IMR-90 (cell line): ENCODE measurements at places on chromosomes 13 and 19. TPM values are rescaled to one million over a fixed set of nuclear protein-coding genes. Genes with fewer than 3 reads are reported as not detected.
A peak's percentile ranks its signal among the peaks of the same experiment; 100 is the strongest.

Gene NAPSA
- total RNA-seq = not detected in 2 replicates

GRCh38 chr13:77893066-77893465, 25.6 kb downstream of the EDNRB start:
- no peak for DNase-seq
- H3K4me3 ChIP-seq = no peak overlapping the region
- no peaks in the 10 kb centered on the region for H3K27me3 ChIP-seq
- no peaks in the 10 kb centered on the region for H3K36me3 ChIP-seq

DNA sequence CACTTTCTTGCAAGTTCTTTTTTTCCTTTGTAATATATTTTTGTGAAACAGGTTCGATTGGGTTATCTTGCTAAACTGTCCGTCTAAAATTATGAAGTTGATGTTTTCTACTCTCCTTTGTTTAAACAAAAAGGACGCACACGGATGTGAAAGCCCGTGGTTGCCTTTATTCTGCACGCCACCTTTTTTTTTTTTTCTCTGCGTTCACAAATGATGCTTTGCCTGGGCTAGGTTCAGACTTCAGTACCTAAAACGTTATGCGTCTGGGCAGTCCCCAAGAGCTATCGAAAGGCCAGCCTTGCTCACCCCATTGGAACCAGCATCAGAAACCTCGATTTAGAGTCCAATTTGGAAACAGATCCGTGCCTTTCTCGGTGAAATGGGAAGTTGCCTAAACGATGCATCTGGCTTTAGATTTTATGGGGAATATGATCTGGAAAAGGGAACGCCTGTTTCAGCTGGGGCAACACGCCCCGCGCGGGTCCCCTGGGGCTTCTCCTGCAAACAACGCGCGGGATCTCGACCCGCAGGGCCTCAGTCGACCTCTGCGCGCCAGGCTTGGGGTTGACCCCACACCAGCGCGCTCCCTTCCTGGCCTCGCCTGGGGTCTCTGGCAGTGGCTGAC, 113.9 kb downstream of the KCNRG start:
- H3K27ac ChIP-seq = no peak overlapping the region
- no peak overlapping the region for H3K4me3 ChIP-seq
- no peak for DNase-seq
- H3K36me3 ChIP-seq = no peaks in the 10 kb centered on the region
- H3K4me1 ChIP-seq = peaks cover 6% of the 10 kb centered on the region
- peaks cover 19% of the 10 kb centered on the region for H3K27me3 ChIP-seq

- peak overlapping the region; percentile 68 for H3K27ac ChIP-seq
- H3K4me1 ChIP-seq = peaks cover 2% of the 10 kb centered on the region
- DNase-seq = no peak
- H3K27me3 ChIP-seq = no peaks in the 10 kb centered on the region
Observed at GRCh38 chr19:38386971-38387549, 774 bp downstream of the GGN start.

- H3K27me3 ChIP-seq = no peaks in the 10 kb centered on the region
- peaks cover 27% of the 10 kb centered on the region for H3K4me1 ChIP-seq
- peak; percentile 97 for DNase-seq
- H3K36me3 ChIP-seq = no peaks in the 10 kb centered on the region
- H3K27ac ChIP-seq = peak overlapping the region; percentile 88
Observed at GRCh38 chr13:30880856-30881155, 25.3 kb upstream of the MEDAG start.

Gene PLK5
- not detected in 2 replicates for total RNA-seq

DNA sequence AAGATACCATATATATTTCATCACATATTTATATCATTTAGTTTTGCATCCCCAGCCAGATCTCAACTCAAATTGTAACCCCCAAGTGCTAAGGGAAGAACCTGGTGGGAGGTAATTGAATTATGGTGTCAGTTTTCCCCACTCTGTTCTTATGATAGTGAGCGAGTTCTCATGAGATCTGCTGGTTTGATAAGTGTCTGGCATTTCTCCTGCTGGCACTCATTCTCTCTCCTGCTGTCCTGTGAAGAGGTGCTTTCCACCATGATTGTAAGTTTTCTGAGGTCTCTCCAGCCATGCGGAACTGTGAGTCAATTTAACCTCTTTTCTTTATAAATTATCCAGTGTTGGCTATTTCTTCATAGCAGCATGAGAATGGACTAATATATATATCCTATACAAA, 462.5 kb upstream of the SLITRK5 start:
- no peak overlapping the region for H3K27ac ChIP-seq
- DNase-seq = no peak
- H3K36me3 ChIP-seq = no peaks in the 10 kb centered on the region
- H3K4me1 ChIP-seq = no peaks in the 10 kb centered on the region
- no peaks in the 10 kb centered on the region for H3K27me3 ChIP-seq
- no peak overlapping the region for H3K4me3 ChIP-seq

GRCh38 chr19:5108866-5109265, 140.0 kb downstream of the KDM4B start:
- peaks cover 53% of the 10 kb centered on the region for H3K36me3 ChIP-seq
- H3K4me3 ChIP-seq = no peak overlapping the region
- no peaks in the 10 kb centered on the region for H3K27me3 ChIP-seq
- peaks cover 5% of the 10 kb centered on the region; the same call in 1 of the 2 replicates for H3K4me1 ChIP-seq

Gene CCDC70
- total RNA-seq = not detected in 2 replicates

Gene MYO16
- total RNA-seq = under 0.01 TPM in 2 replicates

Gene ADAT3
- 0.28 and 0.36 TPM in 2 replicates for total RNA-seq

GRCh38 chr19:11130824-11131455, 24.6 kb downstream of the SPC24 start:
- peaks cover 50% of the 10 kb centered on the region for H3K36me3 ChIP-seq
- H3K27ac ChIP-seq = peak overlapping the region; percentile 65
- peak; percentile 73 for DNase-seq

Gene ZSWIM9
- total RNA-seq = 0.54 and 0.56 TPM in 2 replicates

DNA sequence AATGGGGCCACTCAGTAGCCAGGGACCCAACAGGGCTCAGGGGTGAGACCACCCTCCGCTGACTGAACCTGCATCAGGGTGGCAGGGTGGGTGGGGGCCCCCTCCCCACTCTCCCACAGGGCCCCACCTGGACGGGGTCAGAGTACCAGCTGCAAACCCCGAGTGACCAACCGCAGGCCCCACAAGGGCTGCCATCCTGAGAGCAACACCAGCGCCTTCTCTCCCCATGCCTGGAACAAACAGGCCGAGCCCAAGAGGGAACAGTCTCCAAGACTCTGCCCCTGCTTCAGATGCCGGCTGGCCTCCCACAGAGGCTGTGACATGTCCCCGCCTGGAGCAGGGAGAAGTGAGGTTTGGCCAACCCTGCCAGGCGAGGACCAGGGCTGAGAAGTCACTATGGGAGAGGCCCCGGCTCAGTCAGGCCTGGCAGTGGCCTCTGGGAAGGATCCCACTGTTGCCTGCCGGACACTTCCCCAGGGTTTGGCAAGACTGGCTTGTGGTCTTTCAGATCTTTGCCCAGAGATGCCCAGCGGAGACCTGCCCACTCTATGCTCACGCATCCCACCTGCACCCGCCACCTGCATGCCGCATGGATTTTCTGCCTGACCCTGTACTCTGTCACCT, 27.2 kb downstream of the MPND start:
- H3K4me1 ChIP-seq = peaks cover 44% of the 10 kb centered on the region
- peaks cover 19% of the 10 kb centered on the region for H3K36me3 ChIP-seq
- H3K4me3 ChIP-seq = no peak overlapping the region
- DNase-seq = no peak
- H3K27me3 ChIP-seq = no peaks in the 10 kb centered on the region

DNA sequence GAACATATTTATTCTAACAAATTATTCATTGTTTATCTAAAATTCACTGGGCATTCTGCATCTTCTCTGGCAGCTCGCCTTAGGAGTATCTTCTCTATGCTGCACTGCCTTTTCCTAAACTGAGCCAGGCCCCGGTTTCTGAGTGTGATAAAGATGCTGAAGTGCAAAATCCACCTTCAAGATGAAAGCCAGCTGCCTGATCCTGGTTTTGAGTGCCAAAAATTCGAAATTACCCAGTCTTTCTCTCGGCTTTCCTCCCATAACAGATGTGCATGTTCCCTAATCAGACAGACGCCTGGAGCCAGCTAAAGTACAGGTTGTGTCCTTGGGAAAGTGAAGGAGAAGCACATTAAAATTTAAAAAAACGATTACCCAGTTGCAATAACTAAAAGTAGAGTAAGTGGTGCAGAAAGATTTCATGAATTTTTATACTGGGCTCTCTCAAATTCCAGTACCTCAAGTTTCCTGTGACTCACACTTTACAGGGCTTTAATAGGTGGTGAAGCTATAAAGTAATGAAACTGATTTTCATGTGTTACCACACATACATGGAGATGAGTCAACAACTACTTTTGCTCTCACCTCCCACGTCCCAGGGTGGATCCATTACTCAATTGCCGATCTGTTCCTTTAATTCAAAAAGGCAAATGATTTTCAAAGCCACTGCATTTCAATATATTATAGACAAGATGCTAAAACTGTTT, 65.0 kb upstream of the GTF2F2 start:
- H3K4me1 ChIP-seq = peaks cover 14% of the 10 kb centered on the region
- peak overlapping the region; percentile 85 for H3K27ac ChIP-seq
- H3K27me3 ChIP-seq = no peaks in the 10 kb centered on the region
- no peaks in the 10 kb centered on the region for H3K36me3 ChIP-seq

Gene PTH2
- not detected in 2 replicates for total RNA-seq

DNA sequence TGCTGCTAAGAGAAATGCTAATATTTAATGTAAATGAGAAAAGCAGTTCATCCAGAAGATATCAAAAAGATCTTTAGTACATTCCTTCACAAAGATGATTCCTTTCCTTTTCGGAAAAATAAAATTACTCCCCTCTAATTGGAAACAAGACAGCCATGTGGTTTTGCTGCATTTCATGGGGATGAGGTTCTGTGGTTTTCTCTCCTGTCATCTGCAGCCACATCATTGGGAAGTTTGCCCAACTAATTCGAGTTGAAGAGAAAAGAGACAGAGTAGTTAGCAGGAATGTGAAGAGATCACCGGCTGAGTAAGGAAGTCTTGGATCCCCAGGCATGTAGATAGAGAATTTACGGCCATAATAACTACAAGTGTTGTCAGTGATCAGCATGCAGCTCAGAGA, 122.1 kb downstream of the CYSLTR2 start:
- H3K4me3 ChIP-seq = no peak overlapping the region
- peak overlapping the region; percentile 1; the same call in 1 of the 2 replicates for H3K27ac ChIP-seq
- H3K4me1 ChIP-seq = peaks cover 20% of the 10 kb centered on the region

Gene ZNF790
- total RNA-seq = 4.3 and 6.4 TPM in 2 replicates

GRCh38 chr19:56969156-56969555, 128.6 kb upstream of the PEG3 start:
- H3K27ac ChIP-seq = no peak overlapping the region
- no peaks in the 10 kb centered on the region for H3K27me3 ChIP-seq
- no peak for DNase-seq
- H3K4me3 ChIP-seq = no peak overlapping the region

GRCh38 chr19:13181747-13182388, 31.7 kb downstream of the IER2 start:
- H3K4me3 ChIP-seq = no peak overlapping the region
- no peaks in the 10 kb centered on the region for H3K27me3 ChIP-seq
- H3K4me1 ChIP-seq = peaks cover 7% of the 10 kb centered on the region
- DNase-seq = peak; percentile 64

DNA sequence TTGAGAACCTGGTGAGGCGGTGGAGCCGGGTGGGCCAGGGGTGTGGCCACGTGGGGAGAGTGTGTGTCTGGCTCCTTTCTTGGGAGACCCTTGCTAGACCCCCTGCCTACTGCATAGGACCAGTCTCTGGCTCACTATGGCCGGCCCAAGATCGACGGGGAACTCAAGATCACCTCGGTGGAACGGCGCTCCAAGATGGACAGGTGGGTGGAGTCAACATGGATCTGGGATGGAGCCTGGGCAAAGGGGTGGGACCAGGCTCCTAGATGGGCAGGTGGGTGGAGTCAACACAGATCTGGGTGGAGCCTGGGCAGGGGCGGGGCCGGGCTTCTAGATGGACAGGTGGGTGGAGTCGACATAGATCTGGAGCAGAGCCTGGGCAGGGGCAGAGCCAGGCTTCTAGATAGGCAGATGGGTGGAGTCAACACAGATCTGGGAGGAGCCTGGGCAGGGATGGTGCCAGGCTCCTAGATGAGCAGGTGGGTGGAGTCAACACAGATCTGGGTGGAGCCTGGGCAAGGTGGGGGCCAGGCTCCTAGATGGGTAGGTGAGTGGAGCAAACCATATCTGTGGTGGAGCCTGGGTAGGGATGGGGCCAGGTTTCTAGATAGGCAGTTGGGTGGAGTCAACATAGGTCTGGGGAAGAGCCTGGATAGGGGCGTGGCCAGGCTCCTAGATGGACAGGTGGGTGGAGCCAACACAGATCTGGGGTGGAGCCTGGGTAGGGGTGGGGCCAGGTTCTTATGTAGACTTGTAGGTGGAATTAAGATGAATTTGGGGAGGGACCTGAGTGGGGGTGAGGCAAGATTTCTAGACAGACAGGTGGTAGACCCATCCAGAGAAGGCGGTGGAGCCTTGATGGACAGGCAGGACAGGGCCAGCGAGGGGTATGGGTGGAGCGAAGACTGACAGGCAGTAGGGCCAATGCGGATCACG, 56.5 kb downstream of the VAV1 start:
- H3K36me3 ChIP-seq = no peaks in the 10 kb centered on the region
- H3K4me3 ChIP-seq = no peak overlapping the region
- no peaks in the 10 kb centered on the region for H3K4me1 ChIP-seq
- no peak for DNase-seq

Gene MCF2L
- 0.18 TPM in 1 of 2 replicates, not detected in the other for total RNA-seq

DNA sequence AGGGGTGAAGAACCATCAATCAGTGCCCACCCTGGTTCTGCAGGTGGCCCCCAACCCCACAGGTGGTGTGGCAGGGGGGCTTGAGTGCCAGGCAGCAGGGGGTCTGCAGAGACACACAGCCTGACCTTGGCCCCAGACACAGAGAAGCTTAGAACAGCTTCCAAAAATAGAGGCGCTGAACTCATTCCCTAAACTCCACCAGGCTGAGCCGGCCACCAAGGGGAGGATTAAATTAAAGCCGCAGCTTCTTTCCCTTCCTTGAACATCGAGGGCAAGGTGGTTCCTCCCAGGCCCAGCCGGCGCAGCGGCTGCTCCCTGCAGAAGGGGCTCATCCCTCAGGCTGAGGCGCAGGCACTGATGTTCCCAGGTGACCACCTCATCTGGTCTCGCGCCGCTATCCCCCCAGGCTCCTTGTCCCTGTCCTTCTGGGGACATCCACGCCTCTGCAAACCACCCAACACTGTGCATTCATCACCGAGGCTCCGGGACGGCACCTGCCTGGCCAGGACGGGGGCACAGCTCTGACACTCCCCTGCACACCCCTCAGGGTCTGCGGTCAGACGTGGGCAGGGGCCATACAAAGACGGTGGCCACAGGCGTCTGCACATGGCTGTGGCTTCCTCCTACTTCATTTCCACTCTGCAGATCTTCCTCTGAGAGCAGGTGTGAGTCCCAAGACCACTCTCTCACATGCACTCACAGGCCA, 30.9 kb downstream of the LAMP1 start:
- DNase-seq = no peak
- no peak overlapping the region for H3K4me3 ChIP-seq
- H3K27me3 ChIP-seq = peaks cover 2% of the 10 kb centered on the region; the same call in 1 of the 2 replicates
- H3K36me3 ChIP-seq = peaks cover 10% of the 10 kb centered on the region
- no peak overlapping the region for H3K27ac ChIP-seq
